Activated CD4-positive, alpha-beta T cell treated with anti-CD3 and anti-CD28 coated beads, Interleukin-2, amount 50 U/mL, for 1 hour (primary cell): ENCODE measurements at places on chromosomes 11 and 22.
A peak's percentile ranks its signal among the peaks of the same experiment; 100 is the strongest.

- no peak for DNase-seq
Observed at GRCh38 chr11:1652026-1652425, 22.5 kb downstream of the KRTAP5-5 start.

GRCh38 chr11:2863276-2863618 lies 22.3 kb downstream of the CDKN1C start:
- DNase-seq: no peak

DNA sequence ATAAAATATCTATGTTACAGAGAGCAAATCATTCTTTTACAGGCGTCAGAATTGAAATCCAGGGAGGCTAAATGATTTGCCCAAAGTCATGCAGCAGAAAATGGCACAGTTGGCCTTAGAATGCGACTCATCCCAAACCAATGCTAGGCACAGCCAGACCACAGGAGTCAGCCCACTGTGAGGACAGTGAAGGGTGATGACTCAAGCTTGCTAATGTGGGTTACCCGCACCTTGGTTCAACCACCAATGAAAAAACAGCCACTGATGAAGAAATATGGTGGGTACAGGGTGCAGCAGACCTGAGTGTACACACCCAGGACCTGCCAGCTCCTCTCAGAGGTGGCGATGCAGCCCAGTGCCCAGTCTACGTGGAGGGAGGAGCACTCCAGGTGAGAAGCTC lies 89.7 kb downstream of the ZC3H12C start:
- DNase-seq: no peak

GRCh38 chr11:109155291-109155690 lies 266.7 kb upstream of the C11orf87 start:
- DNase-seq: no peak

DNA sequence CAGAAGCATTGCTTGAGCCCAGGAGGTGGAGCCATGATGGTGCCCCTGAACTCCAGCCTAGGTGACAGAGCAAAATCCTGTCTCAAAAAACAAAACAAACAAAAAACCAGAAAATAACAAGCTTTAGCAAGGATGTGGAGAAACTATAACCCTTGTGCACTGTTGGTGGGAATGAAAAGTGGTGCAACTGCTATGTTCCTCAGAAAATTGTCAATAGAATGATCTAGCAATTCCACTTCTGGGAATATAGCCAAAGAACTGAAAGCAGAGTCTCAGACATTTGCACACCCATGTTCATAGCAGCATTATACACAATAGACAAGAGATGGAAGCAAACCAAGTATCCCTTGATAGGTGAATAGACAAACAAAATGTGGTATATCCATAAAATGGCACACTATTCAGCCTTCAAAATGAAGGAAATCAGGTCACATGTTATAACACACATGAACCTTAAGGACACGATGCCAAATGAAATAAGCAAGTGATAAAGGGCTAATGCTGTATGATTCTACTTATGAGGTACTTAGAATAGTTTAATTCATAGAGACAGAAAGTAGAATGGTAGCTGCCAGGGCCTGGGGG lies 15.9 kb downstream of the KLHL22 start:
- no peak for DNase-seq

DNA sequence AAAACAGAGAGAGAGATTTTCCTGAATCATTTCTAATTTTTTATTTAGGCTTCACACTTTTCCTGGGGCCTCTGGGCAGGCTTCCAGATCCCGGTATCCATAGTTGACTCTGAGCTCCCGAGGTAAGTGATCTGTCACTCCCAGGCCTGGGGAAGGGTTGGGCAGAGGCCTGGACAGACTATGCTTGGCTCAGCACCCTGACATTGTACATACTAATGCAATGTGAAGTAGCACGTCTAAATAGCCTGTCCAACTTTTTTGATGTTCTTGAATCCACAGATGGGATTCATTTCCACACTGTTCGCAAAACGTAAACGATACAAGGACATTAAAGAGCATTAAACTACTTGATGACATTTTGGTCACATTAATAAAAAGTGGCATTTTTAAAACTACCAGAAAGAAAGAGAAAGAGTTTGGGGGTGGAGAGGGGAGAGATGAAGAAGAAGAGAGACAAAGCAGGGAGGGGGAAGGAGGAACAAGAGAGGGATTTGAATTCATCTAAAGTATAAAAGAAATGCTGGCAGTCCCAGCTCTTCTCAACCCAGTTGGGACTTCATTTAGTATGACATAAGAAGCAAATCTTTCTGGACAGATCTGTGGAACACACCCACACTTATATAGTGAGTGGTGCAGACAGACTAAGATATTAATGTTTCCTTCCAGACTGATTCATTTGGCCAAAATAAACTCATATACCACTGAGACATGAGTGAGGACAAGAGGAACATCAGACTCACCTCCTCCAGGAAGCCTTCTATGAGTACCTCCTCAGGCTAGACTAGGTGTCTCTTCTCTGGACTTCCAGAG lies 514.2 kb downstream of the SOX6 start:
- DNase-seq: no peak

DNA sequence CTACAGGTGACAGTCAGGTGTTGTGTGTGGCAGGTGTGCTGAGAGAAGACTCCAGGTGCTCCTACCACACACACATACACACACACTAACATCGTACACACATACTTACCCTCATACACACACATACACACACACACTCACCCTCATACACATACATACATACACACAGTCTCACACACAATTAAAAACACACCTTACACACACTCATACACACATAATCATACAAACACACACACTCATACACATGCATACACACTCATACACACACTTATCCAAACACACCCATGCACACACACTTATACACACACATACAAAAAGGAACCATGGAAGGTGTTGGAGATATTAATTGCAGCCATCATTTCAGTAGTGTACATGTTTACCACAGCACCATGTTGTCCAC lies 4.6 kb downstream of the KRTAP5-3 start:
- no peak for DNase-seq

- no peak for DNase-seq
Observed at GRCh38 chr11:99422581-99423427, 402.1 kb downstream of the CNTN5 start.

- no peak for DNase-seq
Observed at GRCh38 chr11:73995731-73996130, 13.1 kb upstream of the UCP2 start.

DNA sequence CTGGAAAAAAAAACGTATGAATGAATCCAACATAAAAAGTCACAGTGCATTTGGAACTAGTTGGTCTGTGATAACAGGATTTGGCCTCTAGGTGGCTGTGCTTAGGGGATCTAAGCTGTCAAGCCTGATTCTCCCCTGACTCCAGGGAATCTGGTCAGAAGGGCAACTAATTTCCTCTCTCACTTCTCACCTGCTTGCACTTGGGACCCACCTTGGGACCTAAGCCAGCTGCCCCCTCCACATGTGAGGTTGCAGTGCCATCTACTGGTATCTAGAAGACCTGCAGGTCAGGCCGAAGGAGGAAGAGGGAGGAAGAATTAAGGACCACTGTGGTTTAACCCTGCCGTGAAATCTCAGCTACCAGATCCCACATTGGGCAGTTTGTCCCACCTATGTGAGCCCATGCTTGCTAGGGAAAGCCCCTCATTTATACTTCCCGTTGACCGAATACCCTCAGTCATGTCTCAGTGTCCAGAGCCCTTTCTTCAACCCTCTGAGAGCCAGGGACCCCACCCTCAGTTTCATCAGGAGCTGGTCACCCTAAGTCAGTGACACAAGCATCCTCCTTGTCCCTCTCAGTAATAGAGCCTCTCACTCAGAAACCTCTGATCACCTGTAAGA lies 33.2 kb upstream of the CAVIN3 start:
- peak; percentile 45 for DNase-seq

GRCh38 chr11:117730208-117730800 lies 66.7 kb downstream of the DSCAML1 start:
- no peak for DNase-seq
